Myocyte (in vitro differentiated cells): ENCODE measurements at places on chromosomes 12 and 14.
A peak's percentile ranks its signal among the peaks of the same experiment; 100 is the strongest.

- DNase-seq: no peak
Observed at GRCh38 chr12:89781946-89782550, 73.4 kb upstream of the ATP2B1 start.

DNA sequence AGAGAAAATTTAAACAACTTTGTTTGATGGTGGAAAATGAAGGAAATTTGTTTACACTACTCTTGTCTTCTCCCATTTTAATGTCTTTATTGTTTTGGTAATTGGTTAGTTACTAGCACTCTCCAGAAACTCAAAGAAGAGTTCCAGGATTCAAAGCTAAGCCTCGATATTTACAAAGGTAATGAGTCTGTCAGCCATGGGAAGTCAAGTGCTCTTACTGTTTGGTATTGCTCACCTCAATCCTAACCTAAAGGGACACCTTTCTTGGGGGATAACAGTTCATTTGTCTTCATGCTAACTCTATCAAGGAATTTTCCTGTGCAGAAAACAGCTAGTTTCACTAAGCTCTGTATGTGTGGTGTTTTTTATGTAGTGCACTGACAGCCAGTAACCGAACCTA is 222.9 kb upstream of the LMO3 start:
- no peak for DNase-seq

DNA sequence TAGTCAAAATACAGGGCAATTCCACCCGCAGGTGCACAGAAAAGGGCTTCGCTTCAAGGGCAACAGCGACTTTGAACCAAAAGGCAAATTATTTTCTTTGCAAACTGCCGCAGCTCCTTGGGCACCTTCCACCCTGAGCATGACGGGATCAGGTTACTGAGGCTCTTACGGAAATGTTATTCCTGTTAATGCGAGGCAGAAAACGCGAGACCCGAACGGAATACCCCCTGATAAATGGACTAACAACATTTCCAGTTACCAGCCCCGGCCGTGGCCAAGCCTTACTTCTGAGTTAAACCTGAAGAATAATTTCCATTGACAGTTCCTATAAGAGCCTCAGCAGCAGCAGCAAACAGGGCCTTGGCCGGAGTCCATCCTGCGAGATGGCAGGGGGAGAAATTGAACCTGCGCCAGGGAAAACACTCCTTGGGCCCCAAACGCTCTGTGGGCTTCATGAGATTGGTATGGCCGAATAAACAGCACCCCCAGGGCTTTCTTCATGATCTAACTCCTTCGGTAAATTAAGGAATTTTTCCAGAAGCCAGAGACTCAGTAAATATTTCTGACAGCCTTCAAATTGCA is 70.0 kb upstream of the DICER1 start:
- no peak for DNase-seq

DNA sequence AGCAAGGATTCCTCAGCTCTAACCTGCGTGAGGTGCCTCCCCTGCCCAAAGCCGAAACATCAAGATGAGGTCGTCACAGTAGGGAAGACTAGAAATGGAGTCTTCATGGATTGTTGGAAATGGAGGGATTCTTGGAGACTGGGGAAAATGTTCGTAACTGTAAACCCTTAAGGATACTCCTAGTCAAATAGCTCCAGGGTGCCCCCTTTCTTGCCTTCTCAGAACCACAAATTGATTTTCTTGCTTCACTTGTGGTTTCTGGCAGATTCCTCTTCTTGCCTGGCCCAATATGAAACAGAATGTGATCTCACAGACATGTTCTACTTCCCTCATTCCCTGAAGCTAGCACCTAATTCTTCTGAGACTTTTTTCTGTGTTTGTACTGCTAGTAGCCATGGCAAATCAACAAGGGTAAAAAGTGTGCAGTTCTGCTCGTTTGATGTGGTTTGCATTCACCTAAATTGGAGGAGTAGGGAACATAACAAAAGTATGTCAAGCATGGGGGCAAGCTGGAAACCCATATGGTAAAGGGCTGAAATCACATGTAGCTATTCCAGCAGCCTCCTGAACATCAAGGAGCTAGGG is 332.0 kb downstream of the PAWR start:
- peak; percentile 15 for DNase-seq

DNA sequence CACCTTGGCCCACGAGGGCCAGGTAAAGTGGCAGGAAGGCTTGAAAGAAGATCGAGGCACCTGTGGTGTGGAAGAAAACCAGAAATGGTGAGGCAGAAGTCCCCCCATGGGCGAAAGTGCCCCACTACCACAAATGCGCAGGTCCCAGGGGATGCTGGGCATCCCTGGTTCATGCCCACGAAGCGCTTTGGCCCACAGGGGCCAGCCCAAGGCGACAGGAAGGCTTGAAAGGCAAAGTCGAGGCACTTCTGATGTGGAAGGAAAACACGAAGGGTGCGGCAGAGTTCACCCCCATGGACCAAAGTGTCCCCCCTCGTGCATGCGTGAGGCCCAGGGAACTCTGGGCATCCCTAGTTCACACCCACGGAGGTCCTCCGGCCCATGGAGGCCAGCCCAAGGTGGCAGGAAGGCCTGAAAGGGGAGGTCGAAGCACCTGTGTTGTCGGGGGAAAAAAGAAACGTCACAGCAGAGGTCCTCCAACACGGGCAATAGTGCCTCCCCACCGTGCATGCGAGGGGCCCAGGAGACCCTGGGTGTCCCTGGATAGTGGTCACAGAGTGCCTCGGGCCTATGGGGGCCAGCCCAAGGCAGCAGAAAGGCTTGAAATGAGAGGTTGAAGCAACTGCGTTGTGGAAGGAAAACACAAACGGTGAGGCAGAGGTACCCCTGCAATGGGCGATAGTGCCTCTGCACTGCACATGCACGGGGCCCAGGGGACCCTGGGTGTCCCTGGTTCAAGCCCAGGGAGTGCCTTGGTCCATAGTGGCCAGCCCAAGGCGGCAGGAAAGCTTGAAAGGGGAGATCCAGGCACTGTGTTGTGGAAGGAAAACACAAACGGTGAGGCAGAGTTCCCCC is 373.9 kb downstream of the ALG10 start:
- DNase-seq: no peak

GRCh38 chr14:32559590-32559989 is 230.5 kb downstream of the AKAP6 start:
- peak; percentile 16 for DNase-seq

GRCh38 chr14:94572637-94573303 is 8.5 kb upstream of the SERPINA5 start:
- DNase-seq: no peak

DNA sequence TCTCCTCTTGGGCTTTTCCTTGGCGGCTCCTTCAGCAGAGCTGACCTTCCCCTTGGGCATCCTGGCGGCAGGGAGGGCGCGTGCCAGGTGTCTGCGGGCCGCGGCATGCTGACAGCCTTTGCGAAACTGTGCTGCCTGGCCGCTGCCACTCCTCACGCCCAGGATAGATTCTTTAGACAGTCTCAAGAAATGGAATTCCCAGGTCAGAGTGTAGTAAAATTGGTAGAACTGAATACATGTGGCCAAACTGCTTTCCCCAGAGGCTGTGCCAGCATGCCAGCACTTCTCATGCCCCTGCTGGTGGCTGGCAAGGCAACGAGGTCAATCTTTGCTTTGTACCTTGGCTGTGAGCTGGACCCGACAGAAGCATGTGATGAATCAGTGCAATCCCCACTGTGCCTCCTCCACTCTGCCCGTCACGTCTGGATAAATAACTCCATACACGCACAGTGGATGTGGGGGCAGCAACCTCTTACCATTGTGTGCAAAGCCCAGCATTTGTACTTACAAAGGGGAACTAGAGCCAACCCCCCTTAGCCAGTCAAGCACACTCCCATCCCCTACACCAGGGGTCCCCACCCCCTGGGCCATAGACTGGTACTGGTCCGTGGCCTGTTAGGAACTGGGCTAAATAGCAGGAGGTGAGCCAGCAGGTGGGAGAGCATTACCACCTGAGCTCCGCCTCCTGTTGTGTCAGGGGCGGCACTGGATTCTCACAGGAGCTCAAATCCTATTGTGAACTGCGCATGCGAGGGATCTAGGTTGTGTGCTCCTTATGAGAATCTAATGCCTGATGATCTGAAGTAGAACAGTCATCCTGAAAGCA is 90.9 kb downstream of the ACTN1 start:
- no peak for DNase-seq

- DNase-seq: no peak
Observed at GRCh38 chr12:31506515-31507306, 84.2 kb downstream of the DENND5B start.

GRCh38 chr14:39212034-39212433 is 21.7 kb upstream of the MIA2 start:
- DNase-seq: no peak

- DNase-seq: no peak
Observed at GRCh38 chr12:132227782-132228475, 83.7 kb downstream of the NOC4L start.

- no peak for DNase-seq
Observed at GRCh38 chr14:96582995-96583394, 80.8 kb downstream of the PAPOLA start.

DNA sequence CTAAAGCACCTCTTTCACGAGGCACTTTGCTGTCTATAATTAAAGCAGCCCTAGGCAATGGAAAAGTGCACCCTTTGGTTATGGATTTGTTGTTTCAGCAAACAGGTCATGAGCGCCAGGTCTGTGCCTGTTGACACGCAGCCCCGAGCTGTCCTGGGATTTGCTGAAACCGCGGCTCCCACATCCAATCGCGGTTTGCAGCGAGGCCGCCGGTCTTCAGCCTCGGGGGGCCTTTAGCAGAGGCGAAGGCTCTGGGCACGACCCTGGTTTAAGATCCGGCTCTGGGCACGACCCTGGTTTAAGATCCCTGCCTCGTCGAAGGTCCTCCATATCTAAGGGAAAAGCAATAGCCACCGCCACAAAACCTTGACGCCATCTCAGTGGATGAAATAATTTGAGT is 79.2 kb downstream of the GLT1D1 start:
- DNase-seq: no peak

DNA sequence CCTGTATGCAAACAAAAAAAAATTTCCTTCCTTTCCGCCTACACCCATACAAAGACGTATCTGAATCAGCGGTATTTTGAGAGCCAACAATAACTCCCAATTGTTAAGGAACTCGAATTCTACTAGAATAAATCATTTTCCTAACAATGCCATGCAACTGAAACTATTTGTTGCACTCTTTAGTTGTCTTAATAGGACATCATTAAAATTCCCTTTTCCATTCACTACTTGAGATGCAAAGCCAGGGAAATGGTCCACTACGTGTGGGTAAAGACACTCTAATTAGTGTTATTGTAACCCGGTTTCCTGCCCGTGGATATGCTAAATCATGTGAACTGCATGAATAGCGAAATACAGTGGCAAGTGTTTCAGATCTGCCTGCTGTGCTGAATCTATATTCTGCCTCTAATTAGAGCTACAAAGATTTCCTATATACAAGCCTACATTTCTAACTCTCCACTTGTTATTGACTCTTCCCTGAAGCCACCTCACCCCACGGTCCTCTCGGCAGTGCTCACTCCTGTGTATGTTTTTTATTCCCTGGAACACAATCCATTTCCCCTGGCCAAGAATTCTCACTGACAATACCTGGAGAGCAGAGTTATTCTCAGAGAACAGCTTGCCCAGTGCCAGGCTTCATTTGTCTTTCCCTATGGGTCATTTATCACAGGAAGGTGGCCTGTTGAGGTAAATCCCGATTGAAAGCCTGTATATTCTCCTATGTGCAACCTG is 168.3 kb downstream of the PAWR start:
- no peak for DNase-seq

DNA sequence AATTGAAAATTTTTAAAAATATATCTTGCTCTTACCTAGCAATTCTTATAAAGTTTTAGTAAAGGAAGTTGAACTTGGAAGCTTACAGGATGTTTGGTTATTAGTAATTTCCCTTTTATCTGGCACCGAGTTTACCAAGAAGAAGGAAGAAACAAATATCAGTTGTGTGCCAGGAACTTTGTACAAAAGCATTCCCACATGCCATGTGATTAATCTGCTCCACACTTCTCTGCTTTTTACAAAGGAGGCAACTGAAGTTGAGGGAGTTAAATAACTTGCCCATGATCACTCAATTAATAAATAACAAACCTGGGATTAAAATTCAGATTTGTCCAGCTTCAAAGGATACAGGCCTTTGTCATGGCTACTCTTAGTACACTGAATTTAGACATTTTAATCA is 122.5 kb upstream of the BCAT1 start:
- DNase-seq: peak; percentile 2

- DNase-seq: no peak
Observed at GRCh38 chr14:69670093-69670492, 58.7 kb downstream of the SUSD6 start.

GRCh38 chr12:100279159-100279558 is 12.2 kb downstream of the SCYL2 start:
- DNase-seq: no peak

GRCh38 chr12:102691773-102692555 is 211.6 kb upstream of the IGF1 start:
- no peak for DNase-seq

GRCh38 chr14:51603495-51603894 is 48.2 kb upstream of the FRMD6 start:
- no peak for DNase-seq

DNA sequence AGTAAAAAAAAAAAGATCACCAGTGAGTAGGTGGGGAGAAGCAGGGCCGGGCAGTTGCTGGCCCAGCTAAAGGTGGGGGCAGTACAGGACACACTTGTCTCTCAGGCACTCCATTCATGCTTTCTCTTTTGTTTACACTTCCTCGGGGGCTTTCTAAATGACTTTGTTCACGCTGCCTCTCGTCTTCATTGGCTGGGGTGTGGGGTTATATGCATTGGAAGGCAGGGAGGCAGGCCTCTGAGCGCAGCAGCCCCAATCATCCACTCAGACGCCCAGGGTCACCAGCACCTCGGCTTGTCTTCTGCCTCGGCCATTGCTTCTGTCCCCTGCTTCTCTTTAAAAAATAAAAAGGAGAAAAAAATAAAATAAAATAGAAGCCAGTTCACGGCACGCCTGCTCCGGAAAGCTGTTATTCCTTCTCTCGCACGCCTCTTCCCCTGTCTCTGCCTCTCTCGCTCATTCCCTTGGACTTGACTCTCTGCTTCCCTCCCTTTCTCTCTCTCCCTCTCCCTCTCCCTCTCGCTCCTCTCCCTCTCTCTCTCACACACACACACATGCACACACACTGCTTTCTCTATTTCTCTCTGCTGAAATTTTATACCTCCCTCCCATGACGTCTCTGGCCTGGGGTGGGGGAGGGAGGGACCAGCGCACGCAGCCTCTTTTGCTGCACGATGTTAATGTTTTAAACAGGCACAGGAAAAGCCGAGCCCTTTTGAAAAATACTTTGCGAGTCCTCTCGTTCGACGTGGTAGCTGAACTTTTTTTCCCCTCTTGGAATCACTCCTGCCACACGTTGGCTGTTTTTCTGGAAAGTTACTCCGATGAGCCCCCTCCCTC is at the start of gene TGFB3:
Gene TGFB3, minus strand, starts transcription at position 570 of the 840 bp plus-strand sequence. CDS start 1,102 bp downstream, outside the sequence.
- DNase-seq: peak; percentile 94

GRCh38 chr14:99581374-99581773 is 22.6 kb downstream of the CCDC85C start:
- no peak for DNase-seq

DNA sequence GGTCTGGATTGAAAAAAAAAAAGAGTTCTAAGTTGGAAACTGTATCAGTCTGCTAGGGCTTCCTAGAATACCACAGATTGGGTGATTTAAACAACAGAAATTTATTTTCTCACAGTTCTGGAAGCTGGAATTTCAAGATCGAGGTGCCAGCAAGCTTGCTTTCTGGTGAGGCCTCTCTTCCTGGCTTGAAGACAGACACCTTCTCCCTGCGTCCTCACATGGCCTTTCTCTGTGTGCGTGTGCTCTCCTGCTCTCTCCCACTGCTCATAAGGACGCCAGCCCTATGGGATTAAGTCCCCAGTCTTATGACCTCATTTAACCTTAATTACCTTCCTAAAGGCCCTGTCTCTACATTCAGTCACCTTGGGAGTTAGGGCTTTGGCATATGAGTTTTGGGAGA is 215.5 kb downstream of the PIK3C2G start:
- no peak for DNase-seq
